Stimulated activated CD4-positive, alpha-beta T cell treated with anti-CD3 and anti-CD28 coated beads, Interleukin-2, amount 100 ng/mL, for 4 hours (primary cell): ENCODE measurements at places on chromosomes 7 and 10.

- DNase-seq, result no peak
Measured at GRCh38 chr10:132591166-132591971, 53.8 kb downstream of the INPP5A start.

GRCh38 chr7:99420986-99421385 lies 12.2 kb downstream of the BUD31 start:
- DNase-seq, result no peak

DNA sequence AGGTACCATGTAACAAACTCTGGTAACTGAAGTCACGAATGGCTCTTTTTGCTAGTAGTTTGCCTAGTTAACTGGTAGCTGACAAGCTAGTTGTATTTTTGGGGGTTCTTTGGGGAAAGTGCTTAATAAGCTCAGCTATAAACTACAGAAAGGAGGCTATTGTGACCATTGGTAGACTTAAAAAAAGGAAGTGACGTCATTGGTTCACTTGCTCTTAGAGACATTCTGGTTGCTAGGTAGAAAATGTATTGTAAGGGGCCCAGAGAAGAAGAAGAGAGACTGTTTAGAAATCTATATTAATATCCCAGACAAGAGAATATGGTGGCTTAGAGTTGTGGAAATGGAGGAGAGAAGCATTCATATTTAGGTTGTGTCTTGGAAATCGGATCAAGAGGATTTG lies 103.0 kb downstream of the NXPH1 start:
- no peak for DNase-seq

DNA sequence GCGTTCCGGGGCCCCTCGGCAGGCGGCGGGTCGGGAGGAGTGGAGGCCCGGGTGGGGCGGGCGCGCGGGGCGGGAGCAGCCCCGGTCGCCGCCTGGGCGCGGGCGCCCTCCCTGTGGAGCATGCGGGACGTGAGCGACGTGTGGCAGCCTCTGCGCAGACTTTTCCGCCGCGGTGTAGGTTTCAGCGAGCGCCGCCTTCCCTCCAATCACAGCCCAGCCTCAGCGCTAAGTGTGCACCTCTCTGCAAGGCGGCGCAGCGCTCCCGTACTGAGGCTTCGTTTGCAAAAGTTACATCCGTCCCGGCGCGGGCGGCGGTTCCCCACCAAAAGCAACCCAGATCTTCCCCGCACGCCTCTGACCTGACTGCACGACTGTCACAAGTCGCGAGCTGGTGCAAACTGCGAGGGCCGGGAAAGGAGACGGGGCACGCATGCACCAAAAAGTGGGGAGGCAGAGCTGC lies 1.2 kb upstream of the PFKFB3 start:
- peak; percentile 79 for DNase-seq

GRCh38 chr10:42734536-42734935 lies 48.1 kb upstream of the BMS1 start:
- no peak for DNase-seq

DNA sequence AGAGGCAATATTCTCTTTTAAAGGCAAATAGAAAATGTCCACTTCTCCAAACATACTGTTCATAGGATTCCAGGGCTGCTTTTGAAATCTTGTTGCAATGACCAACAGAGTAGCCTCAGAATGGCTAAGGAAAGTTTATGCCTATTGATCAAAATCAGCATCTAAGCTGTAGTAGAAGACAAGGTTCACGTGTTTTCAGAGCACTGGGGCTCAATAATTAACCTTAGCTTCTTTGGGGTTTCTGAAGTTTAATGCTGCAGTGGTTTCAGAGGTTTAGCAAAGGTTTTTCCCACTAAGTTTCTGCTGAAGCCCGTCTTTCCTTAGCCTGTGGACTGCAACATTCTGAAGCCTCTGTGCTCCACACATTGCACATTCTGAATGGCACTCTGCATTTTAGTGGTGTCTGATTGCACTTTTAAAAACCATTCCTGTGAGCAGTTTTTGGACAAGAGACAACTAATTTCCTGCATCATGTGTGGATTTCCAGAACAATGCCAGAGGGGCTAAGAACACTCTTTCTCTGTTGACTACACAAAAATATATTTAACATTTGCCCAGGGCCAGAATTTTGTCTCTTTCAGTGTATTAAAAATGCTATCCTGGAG lies 342.5 kb downstream of the PTEN start:
- DNase-seq, result no peak

- DNase-seq, result no peak
Measured at GRCh38 chr10:6607778-6608177, 27.7 kb upstream of the PRKCQ start.

GRCh38 chr7:55202150-55202913 lies 162.8 kb upstream of the LANCL2 start:
- DNase-seq, result no peak
